Stimulated activated CD4-positive, alpha-beta T cell treated with anti-CD3 and anti-CD28 coated beads, Interleukin-4, amount 100 ng/mL, for 24 hours (primary cell): ENCODE measurements at places on chromosomes 16 and 17.
A peak's percentile ranks its signal among the peaks of the same experiment; 100 is the strongest.

DNA sequence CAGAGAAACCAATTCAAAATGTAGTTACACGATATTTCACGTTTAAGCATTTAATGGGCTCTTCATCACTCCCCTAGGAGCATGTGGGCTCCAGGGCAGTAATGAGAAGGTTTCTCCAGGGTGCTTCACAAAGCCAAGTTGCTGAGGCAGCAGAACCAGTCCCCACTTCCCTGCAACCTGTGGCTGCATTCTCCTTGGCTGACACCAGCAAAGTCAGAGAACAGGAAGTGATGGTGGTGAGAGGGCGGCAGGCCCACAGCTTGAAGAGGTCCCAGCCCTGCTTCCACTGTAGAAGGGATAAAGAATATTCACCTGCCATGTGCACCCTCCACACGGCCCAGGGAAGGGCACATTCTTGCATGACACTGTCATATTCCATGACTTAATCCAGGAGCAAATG is 133.2 kb downstream of the CBLN1 start:
- DNase-seq = no peak

GRCh38 chr17:32350666-32351418 is 885 bp downstream of the ZNF207 start:
- peak; percentile 51 for DNase-seq

DNA sequence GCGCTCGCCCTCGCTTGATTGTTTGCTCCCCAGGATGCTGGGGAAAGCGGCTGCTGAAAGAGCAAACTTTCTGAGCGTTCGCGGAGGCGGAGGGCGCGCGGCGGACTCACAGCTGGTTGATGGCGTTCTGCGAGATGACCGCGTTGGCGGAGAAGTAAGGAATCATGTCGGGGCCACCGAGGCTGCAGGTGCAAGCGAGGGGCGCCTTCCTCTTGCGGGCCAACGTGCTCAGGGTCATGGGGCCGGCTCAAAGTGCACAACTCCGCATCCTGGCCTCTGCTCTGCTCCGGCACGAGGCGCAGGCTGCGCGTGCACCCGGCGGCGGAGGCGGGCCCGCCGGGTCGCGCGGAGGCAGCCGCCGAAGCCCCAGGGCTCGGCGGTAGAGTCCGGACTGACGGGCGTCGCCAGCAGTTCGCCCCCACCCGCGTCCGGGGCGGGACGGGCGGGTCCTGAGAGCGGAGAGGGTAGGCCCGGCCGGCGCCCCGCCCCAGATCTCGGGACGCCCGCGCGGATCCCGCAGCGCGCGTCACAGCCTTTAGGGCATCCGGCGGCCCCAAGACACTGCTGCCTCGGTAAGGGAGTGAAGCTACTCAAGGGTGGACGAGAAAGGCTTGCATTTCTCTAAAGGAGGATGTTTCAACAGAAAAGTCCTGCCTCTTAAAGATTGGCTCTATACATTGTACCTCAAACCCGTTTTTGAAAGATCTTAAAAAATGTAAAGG is 138.5 kb upstream of the CORO6 start:
- peak; percentile 89 for DNase-seq

- no peak for DNase-seq
Observed at GRCh38 chr16:81671738-81672597, 107.1 kb upstream of the PLCG2 start.

- DNase-seq = no peak
Observed at GRCh38 chr16:77271532-77272426, 72.6 kb downstream of the SYCE1L start.

- DNase-seq = peak; percentile 7
Observed at GRCh38 chr17:33968350-33969044, 286.6 kb upstream of the CCL2 start.

DNA sequence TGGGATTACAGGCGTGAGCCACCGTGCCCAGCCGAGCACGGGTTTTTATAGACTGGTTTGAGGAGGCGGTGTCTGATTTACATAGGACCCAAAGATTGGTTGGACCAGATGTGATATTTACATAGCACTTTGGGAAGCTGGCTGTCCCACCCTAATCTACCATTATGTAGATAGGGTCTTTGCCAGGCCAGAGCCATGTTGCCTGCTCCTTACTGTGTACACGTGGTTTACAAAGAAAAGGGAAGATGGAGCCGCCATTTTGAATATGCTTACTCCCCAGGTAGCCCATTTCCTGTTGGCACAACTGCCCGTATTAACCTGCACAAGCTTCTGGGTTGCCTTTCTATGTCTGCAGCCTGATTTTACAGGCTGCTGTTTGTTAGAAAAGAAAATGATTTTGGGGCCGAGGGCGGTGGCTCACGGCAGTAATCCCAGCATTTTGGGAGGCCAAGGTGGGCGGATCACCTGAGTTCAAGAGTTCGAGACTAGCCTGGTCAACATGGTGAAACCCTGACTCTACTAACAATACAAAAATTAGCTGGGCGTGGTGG is 89.9 kb upstream of the EEF2KMT start:
- no peak for DNase-seq

DNA sequence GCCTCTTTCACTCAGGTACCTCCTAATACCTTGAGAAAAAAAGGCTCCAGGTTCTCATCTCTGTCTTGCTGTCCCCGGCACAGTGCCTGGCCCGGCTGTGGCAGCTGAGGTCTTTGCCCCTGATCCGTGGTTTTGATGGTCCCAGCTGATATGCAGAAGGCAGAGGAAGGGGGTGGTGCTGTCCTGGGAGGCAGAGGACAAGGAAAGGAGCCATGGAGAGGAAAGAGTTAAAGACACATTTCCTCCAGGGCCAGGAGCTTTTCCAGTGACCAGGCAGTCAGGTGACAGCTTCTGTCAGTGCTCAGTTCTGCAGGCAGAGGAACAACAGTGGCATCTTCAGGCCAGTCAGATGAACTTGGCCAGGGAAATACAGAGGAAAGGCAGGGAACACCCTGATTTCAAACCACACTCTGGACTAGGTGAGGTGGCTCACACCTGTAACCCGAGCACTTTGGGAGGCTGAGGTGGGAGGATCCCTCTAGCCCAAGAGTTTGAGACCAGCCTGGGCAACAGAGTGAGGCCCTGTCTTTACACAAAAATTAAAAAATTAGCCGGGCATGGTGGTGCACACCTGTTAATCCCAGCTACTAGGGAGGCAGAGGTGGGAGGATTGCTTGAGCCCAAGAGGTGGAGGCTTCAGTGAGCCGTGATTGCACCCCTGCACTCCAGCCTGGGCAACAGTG is 3.3 kb upstream of the COG1 start:
- no peak for DNase-seq

GRCh38 chr17:15381707-15382106 is 40.3 kb upstream of the TEKT3 start:
- no peak for DNase-seq

- no peak for DNase-seq
Observed at GRCh38 chr17:27295945-27296344, 2.0 kb downstream of the WSB1 start.

DNA sequence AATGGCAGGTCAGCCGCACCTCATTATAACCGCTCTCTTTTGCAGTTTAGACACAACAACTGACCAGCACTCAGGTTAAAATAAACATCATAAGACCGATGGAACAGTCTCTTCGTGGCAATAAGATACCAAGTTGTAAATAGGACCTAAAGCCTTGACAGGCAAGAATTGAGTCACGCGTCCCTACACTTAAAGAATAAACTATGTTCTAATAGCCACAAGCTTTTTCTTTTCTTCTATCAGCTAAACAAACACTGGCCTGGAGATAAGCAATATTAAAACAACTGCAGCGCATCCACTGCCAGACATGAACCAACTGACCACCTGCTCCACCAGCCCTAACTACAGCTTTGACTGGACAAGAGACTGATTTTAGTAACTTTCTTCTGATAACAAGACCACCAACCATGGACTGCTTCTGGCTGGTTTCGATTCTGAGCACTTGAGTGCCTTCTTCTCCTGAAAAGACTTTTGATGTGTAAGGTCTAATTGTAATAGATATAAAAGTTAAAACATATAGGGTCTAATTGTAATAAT is 17.5 kb downstream of the SLFN12L start:
- DNase-seq = no peak

DNA sequence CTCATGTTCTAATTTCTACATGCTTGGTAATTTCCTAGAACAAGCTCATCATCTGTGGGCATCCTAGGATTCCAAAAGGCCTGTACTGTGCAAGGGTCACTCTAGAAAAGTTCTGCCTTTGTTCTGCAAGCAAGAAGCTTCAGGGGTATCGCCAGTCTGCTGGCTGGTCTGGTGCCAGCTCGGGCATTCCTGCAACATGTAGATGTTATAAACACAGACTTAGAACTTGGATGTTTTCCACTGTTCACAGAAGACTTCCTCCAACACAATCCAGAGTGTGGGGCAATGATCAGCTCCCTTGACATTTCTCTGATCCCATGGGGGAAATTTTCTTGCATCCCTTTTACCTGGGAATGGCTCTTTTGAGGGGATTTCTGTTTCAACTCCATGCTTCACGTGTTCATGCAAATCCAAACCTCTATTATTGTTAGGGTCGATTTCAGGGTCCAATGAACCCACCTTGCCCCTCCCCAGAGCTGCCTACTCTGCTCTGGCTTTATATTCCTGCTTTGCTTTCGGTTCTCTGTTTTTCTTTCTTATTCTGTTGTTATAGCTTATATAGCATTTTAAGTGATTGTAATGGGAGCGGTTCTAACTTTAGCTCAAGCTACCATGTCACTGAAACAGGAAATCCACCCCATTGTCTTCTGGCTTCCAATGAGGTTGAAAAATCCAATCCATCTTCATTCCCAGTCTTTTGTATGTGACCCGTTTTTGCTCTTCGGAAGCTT is 25.3 kb downstream of the UBE2O start:
- no peak for DNase-seq

GRCh38 chr17:83083368-83084201 is 4.2 kb downstream of the METRNL start:
- DNase-seq = peak; percentile 58

GRCh38 chr17:48671697-48672171 is 45.6 kb upstream of the HOXB9 start:
- DNase-seq = peak; percentile 74

DNA sequence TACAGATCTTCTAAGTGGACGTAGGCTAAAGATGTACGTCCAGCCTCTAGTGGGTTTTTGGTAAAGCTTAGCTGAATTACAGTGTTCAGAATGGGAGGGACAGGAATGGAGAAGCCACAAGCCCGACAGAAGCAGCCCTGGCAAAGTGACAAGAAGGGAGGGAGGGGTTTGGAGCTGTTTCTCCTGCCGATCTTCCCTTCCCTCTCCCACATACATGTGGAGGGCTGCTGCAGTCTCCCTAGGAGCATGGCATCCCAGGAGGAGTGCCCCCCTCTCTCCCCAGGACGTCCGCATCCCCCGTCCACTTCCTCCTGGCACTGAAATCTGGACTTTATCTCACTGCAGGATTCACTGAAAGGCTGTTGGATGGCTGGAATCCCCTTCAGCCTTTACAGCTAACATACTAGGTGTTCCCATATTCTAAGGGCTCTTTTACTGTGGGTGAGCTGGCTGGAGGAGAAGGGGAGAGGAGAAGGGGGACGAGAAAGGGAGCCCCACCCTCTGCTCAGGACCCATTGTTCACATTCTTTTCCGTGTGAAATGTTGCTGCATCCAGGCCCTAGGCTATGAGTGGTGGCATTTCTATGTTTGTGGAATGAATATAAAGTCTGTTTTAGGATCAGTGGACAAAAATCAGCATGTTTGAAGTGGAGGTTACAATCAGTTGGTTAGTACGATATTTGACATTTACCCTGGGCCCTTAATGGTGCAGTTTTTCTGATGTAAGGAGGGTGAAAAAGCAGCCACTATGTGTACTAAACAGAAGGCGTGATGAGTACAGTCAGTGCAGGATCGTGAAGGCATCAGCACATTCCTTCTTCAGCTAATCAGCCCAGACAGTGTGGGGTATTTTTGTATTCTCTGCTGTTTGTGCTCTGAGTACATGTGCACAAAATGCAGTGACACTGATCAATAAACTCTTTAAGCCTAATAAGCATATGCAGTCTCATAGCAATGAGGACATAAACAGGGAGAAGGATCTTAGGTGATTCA is 94.6 kb downstream of the SPECC1 start:
- no peak for DNase-seq

DNA sequence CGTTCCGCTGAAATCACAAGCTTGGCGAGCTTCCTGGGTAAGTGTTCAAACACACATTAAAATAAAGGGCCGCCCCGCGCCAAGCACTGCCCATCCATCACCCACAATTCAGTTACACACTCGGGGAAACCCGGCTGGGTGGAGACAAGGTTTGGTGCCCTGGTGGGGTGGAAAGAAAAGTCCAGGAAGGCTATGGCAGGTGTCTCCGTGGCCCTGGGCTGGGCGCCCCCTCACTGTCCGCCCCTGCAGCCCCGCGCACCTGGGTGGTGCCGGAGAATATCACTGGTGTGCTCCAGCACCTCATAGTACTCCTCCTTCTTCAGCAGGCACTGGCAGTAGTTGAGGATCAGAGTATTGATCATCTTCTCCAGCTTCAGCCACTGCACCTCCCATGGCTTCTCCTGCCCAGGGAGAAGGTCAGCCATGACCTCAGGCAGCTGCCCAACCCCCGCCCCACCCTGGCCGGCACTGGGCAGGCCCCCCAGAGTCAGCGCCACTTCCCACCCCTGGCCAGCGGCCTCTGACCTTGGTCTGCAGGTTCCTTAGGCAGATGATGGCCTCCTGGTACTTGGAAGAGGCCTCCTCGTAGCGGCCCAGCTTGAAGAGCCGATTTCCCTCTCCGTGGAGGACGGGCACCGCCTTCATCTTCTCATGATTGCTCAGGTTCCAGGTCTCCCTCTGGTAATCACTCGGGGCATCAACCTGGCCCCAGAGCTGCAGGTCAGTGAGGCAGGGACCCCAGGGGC is 8.4 kb downstream of the AIPL1 start:
- DNase-seq = no peak

DNA sequence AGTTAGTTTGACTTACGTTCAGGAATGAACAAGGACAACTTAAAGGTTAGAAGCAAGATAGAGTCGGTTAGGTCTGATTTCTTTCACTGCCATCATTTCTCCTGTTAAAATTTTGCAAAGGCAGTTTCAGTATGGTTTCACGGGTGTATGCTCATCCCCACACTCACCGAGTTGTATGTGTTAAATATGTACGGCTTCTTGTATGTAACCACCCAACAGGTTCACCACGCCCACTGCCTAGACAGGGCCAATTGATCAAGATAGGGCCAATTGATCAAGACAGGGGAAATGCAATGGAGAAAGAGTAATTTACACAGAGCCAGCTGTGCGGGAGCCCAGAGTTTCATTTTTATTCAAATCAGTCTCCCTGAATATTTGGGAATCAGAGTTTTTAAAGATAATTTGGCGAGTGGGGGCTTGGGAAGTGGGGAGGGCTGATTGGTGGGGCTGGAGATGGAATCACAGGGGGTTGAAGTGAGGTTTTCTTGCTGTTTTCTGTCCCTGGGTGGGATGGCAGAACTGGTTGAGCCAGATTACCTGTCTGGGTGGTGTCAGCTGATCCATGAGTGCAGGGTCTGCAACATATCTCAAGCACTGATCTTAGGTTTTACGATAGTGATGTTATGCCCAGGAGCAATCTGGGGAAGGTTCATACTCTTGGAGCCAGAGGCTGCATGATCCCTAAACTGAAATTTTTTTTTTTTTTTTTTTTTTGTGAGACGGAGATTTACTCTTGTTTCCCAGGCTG is 62.4 kb upstream of the PLCG2 start:
- DNase-seq = no peak

GRCh38 chr17:54969658-54970572 is 1.4 kb downstream of the STXBP4 start:
- DNase-seq = no peak
